ENCODE measurements at places on chromosomes 5 and 9.

DNA sequence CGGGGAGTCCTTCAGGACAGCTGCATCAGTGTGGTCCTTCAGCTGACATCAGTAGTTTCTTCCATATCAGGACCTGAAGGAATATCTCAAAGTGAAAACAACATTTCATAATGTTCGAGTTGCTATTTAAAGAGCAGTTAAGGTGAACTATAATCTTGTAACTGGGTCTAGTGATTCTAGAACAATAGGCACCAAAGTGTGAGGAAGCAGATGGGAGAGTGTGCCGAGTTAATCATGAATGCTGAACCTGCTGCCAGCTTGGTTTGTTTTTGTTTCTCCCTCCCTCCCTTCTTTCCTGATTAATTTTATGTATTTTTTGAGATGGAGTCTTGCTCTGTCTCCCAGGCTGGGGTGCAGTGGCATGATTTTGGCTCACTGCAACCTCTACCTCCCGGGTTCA is 3.6 kb upstream of the PTGR1 start:
- DNase-seq = no peak

DNA sequence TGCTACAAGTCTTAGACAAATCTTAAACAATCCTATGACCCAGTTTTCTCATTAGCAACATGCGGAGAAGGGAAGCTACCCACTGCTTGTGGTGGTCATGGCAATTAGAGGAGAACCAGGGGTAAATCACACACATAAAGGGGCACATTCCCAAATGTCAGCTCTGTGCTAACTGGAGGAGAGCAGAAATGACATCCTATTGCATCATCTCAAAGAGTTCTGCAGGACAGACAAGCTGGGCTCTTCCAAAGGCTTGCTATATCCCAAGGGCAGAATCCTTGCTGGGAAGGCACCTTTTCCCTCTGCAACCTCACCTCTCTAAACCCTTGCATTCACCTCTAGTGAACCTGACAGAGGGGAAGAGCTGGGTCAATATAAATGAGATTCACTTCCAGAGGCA is 17.0 kb upstream of the WWC1 start:
- DNase-seq = no peak

DNA sequence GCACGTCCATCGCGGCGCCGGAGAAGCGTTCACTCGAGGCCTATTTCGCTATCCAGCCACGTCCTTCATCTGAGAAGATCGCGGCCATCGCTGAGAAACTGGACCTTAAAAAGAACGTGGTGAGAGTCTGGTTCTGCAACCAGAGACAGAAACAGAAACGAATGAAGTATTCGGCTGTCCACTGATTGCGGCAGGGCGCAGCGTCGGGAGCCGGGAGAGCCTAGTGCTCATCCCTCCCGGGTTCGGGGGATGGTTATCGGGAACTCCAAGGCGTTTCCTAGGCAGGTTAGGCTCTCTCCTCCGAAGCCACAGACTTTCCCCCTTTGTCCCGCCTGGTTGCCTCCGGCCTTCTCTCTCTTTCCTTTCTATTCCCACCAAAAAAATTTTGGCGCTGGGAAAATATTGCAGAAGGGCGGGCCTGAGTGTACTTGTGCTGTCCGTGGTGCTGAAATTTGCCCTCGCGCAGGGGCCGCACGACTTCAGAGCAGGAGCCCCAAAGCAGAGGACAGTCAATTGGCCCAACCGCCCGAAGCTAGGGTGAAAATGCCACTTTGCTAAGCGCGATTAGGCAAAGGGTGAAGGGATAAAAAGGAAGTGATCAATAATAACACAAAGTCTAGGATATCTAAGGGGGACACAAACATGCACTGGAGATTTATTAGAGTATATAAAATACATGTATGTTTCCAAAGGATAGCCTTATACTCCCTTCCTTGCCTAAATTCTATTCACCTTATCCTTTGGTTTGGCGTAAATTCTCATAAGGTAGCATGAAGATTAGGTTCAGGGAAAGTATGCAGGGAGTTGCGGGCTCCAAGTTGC is 1.8 kb downstream of the POU4F3 start:
- DNase-seq = no peak

DNA sequence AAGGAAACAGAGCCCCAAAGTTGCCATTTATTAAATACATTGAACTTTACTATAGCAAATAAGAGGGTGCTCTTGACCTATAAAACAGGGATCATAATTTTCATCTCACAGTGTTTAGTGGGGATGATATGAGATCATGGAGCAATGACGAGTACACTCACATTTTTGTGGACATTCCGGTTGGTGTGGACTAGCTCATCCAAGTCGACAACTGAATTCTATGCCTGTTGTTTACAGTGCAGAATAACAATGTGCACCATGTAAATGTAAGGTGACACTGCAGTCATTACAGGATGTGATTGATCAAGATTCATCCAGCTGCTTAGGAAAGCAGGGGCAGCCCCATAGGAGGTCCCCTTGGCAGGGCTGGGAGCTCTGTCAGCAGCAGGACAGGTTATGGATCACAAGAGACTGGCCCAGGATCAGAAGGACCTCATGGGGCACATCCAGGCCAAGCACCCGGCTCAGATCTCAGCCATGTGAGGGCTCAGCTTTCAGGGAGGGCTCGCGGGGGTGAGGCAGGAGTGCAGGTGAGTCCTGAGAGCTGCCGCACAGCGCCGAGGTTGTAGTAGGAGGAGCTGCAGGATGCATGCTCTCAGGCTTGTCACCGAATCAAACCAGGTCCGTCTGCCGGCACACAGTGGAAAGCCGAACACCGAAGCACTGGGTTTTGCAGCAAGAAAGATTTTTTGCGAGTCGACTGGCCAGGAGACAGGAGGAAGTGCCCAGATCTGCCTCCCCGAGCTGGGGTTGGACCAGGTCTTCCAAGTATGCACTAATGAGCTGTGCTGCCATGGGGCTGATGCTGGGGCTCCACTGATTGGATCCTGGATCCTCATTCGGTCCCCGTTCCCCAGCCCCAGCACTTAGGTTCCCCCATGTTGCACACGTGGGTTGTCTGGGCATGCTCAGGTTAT is 28.2 kb downstream of the MRPL36 start:
- DNase-seq = no peak

DNA sequence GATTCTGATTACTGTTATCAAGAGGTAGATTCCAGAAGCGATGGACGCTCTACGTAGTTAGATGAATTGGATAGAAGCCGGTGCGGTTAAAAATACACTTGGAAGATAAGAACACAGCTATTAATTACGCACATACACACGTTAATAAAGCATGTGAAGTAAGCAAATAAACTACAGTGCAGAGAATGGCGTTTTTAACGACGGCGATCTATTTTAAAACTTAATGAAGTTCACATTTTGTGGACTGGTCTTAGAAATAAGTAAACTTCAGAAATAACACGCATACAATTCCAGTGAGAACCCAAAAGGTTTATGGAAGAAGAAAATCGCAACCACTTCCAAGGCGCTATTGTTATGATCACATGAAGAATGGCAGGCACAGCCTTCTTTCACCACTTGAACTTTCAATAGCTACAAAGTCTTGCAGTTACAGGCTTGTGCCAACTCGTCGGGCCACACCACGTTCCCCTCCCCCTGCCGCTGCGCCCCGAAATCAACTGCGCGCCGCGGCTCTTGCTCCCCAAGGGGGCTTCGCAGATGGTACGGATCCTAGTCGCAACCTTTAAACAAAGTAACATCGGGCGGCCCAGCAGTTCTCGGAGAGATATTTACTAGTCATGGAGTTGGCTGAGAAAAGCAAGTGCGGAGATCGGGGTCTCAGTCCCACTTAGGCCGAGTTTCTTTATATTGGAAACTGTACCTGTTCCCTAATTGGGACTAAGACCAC is 866 bp upstream of the SEMA6A start:
- DNase-seq = no peak

DNA sequence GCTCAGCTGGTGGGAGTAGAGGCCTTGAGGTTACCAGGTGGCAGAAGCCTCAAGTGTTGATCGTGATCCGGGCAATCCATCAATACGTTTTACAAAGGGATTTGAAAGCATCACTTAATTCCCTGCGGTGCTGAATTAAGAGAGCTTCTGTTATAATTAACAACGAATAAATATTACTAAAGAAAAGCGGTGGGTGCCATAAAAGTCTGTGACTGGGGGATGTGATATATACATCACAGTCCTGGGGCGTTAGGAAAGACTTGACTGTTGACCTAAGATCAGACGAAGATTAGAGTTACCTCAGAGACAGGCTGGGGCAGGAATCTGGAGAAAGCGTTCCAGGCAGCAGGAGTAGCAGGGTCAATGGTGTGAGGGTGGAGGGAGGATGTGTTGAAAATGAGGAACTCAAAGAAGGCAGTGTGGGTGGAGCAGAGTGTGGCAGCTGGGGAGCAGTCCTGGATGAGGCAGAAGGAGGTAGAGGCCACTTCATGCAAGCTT is 6.7 kb upstream of the C5orf63 start:
- DNase-seq = peak; percentile 6

- no peak for DNase-seq
Observed at GRCh38 chr9:81256368-81256767, 433.0 kb downstream of the TLE1 start.

DNA sequence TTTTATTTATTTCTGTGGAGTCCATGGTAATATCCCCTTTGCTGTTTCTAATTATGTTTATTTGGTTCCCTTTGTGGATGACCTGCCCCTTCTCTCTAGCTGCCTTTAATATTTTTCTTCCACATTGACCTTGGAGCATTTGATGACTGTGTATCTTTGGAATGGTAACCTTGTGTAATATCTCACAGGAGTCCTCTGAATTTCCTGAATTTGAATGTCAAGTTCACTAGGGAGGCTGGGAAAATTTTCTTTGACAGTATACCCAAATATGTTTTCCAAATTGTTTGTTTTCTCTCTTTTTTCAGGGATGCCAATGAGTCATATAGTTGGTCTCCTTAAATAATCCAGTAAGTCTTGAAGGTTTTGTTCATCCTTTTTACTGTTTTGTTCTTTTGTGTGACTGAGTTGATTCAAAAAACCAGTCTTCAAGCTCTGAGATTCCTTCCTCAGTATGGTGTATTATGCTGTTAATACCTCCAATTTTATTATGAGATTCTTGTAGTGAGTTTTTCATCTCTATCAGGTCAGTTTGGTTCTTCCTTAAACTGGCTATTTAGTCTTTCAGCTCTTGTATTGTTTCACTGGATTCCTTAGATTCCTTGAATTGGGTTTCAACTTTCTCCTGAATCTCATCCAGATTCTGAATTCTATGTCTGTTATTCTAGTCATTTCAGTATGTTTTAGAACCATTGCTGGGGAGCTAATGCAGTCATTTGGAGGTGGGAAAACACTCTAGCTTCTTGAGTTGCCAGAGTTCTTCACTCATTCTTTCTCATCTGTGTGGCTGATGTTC is 349.0 kb upstream of the TARS1 start:
- no peak for DNase-seq

- no peak for DNase-seq
Observed at GRCh38 chr5:55821731-55822512, 29.2 kb upstream of the IL31RA start.

GRCh38 chr5:169874621-169875020 is 105.7 kb downstream of the INSYN2B start:
- DNase-seq = no peak

GRCh38 chr9:129133082-129133481 is 21.9 kb downstream of the PTPA start:
- no peak for DNase-seq

GRCh38 chr5:111454776-111455175 is 57.6 kb downstream of the STARD4 start:
- no peak for DNase-seq

DNA sequence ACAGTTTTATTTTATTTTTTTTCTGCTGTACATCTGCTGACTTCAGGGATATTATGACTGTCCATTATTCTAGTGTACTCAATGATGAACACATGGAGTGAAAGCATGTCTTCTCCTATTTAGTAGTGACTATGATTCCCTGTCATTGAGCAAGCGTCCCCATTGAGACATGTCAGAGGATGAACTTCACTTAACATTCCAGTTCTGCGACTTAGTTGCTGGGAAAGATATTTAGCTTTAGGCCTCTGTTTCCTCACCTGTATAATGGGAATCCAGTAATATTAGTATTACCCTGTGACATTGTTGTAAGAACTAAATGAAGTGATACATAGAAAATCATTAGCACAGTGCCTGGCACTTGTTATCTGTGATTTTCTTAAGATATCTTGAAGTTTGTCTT is 144.8 kb upstream of the DHFR start:
- no peak for DNase-seq

- no peak for DNase-seq
Observed at GRCh38 chr5:145946112-145946861, 9.9 kb downstream of the SH3RF2 start.

- DNase-seq = no peak
Observed at GRCh38 chr9:121865060-121865459, 213.6 kb downstream of the DAB2IP start.
